ENCODE measurements at places on chromosomes 5 and 9.

DNA sequence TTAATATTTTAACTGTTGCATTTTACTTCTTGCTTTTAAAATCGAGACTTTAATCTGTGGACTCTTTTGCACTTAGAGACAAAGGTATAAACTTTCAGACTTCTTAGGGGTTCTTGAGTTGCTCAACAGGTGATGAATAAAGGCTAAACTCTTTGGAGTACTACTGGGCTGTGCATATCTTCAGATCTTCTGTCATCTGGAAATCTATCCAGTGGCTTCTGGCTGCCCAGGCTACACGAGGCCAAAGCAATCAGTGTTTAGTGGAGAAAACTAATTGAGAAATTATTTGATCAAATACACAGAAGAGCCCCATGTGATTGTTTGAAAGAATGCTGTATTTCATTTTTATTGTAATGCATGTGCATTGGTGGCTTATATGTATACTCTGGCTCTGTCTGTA, 146.1 kb downstream of the PBX3 start:
- DNase-seq: no peak

DNA sequence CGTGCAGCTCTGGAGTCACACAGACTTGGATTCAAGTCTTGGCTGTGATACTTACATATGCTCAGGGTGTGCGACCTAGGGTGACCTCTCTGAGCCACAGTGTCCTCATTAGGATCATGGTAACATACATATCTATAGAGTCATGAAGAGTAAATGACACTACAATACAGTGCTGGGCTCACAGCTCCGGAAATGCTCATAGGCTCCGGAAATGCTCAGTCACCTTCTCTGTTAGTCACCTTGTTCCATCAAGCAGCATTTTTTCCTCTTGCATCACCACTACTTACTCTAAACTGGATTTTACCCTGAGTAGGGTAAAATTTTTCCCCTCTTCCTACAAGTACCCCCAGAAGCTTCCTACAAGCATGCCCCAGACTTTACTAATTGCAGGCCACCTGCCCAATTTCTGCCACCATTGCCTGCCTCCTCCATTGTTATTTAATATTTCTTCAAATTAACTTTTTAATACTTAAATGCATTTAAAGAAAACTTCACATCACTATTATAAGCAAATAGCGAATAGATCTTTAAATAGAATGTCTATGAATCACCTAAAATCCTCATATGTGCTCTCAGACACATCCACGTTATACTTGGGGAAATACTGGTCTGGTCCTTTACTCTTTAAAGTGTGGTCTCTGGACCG, 147.6 kb upstream of the SPRY4 start:
- no peak for DNase-seq

GRCh38 chr9:78592811-78593210, 295.9 kb downstream of the PSAT1 start:
- DNase-seq: no peak

GRCh38 chr5:108650997-108651396, 96.7 kb upstream of the FER start:
- DNase-seq: no peak

DNA sequence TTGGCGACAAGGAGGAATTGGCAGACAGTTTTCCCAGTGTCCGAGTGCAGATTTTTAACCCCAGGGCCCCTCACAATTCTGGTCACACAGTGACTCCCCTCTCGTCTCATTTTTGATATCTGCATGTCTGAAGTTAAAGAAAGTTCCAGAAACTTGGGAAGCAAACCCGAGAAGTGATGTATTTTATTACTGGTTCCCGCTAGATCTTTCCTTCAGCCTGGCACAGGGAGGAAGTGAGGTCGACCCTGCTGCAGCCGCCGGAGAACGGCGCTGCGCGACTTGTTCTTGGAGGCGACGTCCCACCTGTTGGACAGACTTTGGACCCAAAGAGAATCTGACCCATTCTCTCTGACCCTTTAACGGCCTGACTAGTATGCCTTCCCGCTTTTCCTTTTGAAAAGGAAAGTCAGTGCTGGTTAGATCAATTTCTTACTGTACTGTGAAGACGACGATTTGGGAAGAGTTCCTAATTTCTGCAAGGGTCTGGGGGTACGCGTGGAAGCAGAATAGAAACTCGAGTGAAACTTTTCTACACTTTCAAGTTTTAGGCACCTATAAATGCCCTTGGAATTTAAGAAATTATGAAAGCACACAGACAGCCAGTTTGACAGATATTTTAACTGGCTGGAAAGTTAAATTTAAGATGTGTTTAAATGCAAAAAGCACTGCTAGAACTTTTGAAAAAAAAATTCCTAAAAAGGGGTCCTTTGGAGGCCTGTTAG, 744 bp downstream of the OTULIN start:
- no peak for DNase-seq

DNA sequence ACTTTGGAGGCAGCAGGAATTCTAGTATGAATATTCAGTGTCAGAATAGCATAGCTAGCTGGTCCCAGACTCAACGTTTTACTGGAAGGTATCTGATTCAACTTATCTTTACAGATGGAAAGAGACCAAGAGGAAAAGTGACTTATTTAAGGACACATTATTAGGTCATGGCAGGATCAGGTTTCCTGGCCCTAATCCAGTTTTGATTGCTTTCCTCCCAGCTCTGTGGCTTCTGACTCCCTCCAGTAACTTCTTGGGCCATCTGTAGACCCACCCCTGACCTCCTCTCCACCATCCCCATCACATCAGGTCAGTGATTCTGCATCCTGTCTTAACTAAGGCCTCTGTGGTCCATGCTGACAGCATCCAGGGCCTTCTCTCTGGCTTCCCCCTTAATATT, 38.4 kb downstream of the SH3TC2 start:
- DNase-seq: no peak

- no peak for DNase-seq
These were observed 1.7 kb downstream of the STC2 start for GRCh38 chr5:173326501-173326960.

DNA sequence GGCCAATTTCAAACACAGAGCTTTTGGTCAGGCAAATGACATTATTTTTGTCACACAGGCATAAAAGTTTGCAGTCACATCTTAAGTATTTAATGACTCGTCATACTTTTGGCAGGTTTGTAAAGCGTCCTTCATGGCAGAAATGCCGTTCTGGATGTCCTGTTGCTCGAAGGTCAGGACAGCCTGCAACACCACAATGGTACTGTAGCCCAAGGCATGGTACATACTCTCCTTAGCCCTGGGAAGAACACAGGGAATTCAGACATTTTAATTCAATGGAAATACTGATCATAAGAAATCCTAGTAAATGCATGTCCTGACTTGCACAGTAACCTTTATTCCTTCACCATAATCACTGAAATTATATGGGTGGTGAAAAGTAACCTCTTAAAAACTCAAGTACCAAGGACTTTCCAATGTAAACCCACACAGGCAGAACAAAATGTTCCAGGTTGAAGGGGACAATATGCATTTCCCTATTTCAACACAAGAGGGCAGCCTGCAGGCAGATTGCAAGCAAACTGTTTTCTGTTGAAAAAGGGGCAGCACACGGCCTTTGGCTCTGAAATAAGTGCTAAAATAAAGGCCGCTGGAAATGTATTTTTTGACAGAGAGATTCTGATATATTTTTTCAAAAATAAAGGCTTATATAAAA, 95.7 kb downstream of the TTC39B start:
- DNase-seq: peak; percentile 20

DNA sequence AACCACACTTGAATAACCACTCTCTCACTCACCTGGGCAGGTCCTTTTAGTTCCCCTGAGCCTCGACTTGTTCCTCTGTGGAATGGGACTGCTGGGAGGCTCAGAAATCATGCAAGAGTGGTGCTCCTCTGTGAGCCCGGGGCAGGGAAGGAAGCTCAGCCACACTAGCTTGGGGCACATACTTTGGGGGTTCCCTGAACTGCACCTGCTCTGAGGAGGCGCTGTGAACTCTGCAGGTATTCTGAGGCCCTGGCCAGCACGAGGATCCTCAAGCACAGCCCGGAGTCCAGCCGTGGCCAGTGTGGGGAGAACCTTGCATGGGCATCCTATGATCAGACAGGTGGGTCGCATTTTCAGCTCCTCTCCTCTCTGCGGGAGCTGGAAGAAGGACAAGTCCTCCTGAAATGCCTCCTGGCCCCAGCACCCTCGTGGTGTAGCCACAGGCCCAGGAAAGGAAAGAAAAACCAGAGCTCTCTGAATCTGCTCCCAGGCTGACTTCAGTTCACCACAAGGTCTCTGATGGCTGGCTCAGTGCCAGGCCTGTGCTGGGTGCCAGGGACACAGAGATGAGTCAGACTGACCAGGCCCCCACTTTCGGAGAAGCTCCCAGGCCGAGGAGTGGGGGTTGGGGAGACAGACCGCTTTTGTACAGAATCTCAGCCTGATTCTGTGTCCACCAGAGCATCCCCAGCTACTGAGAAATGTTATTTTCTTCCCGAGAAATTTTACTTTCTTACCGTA, 11.9 kb downstream of the GLIPR2 start:
- DNase-seq: no peak

- DNase-seq: no peak
These were observed 50.8 kb downstream of the TGFBR1 start for GRCh38 chr9:99155736-99156135.

DNA sequence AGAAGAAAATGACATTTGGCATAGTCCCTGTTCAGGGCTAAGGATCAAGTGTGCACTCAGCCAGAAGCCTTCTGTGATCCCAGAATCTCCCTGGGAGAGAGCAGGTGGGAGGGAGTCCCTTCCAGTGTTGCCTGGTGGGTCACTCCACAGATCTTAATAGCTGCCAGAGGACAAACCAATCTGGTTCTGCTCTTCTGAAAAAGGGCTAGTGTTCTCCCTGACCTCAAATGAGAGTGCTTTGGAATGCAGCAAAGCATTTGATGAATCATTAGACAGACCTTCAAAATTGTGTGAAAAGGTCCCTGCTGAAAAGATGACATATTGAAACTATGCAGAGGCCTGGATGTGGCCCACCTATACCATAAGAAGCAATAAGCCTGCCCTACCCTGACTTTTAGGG, 339.7 kb downstream of the TMEM232 start:
- DNase-seq: no peak

DNA sequence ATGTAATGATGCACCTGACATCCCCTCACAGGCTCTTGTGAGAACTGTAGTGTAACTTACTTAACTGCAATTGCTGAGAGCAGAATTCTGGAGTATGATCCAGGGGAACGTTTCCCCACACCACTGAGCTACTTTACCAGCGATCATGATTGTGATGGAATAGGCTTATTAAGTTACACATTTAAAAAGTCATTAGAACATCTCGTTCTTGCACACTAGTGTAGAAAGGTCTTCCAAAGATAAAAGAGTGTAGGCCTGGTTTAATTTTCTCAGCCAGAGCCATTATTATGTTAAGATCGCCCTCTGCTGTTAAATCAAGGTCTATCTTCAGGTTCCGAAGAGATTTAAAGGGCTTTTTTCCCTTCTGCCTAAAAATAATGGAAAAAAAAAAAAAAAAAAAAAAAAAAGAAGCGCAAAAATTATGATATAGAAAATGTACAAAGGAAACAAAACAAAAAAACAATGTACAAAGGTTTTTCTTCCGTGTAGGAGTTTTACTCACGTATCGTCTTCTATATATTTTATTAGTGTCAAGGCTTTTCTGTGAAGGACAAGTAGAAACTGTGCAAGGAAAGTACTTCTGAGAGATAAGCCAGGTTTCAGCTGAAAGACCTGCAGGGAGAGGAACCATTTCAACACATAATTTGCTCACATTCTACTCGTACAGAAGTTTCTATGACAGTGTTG, 18.6 kb upstream of the MOB3B start:
- no peak for DNase-seq

GRCh38 chr9:113674436-113674835, 201.7 kb upstream of the ZNF618 start:
- no peak for DNase-seq

DNA sequence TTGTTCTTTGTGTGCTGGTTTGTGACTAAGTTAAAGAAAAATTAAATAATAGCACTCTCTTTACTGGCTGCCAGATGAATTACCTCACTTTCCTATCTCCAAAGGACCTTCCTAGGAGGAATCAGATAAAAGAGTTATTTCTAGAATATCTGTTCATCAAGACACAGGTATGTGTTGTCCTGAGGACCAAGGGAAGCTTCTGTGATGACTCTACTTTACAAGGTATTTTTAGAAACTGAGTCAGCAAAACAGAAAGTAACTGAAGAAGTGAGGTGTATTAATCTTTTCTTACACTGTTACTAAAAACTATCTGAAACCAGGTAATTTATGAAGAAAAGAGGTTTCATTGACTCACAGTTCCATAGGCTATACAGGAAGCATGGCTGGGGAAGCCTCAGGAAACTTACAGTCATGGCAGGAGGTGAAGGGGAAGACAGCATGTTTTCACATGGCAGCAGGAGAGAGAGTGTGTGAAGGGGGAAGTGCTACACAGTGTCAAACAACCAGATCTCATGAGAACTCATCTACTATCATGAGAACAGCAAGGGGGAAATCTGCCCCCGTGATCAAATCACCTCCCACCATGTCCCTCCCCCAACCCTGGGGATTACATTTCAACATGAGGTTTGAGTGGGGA, 189.2 kb upstream of the DMAC1 start:
- DNase-seq: no peak

DNA sequence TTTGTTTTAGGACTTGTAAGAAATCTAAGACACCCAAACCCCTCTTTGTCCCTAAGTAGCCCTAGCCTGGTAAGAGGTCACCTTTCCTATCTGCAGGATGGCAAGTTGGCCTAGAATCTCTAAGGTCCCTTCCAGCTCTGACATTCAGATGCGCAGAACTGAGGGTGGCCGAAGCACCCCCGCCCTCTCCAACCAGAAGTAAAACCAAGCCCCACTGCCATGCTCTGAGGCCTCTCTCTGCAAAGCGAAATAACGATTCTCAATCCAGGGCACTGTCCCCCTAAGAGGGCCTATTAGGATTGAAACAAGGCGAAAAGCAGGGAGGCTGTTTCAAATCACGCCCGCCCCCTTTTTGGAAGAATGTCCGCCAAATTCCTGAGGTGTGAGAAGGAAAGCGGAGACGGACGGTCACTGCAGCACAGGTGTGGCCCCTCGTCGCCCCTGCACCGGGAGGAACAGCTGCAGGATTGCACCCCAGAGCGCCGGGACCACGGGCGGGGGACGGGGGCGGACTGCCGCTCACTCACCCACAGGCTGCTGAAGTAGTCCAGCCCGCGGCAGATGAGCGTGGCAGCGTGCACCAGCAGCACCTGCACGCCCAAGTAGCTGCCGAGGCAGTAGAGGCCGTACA, 824 bp downstream of the TMEM245 start:
- no peak for DNase-seq

GRCh38 chr5:121027636-121028035, 563.5 kb downstream of the PRR16 start:
- no peak for DNase-seq

- DNase-seq: no peak
These were observed 30.6 kb downstream of the TTC39B start for GRCh38 chr9:15276328-15276938.

DNA sequence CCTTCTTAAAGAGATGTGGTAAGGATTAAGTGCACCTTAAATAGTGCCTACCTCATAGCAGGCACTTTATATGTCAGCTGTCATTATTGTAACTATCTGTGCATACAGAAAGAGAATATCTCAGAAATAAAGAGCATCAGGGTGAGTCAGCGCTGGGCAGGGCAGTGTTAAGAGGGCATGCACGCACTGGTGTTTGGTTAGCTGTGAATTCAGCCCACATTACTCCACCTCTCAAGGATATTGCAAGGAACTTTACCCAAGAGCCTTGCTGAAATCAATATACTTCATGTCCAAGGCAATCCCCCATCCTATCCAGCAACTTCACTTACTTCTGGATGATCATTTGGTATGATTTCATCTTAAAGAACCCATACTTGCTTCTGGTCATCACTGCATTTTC, 300.9 kb downstream of the NTRK2 start:
- DNase-seq: no peak

- no peak for DNase-seq
These were observed 944 bp downstream of the IFNA21 start for GRCh38 chr9:21165516-21165915.

- no peak for DNase-seq
These were observed 22.2 kb downstream of the LURAP1L start for GRCh38 chr9:12797037-12797436.

Data from NCI-H187 (cell line).